ENCODE measurements at places on chromosomes 3 and 15.
A peak's percentile ranks its signal among the peaks of the same experiment; 100 is the strongest.

DNA sequence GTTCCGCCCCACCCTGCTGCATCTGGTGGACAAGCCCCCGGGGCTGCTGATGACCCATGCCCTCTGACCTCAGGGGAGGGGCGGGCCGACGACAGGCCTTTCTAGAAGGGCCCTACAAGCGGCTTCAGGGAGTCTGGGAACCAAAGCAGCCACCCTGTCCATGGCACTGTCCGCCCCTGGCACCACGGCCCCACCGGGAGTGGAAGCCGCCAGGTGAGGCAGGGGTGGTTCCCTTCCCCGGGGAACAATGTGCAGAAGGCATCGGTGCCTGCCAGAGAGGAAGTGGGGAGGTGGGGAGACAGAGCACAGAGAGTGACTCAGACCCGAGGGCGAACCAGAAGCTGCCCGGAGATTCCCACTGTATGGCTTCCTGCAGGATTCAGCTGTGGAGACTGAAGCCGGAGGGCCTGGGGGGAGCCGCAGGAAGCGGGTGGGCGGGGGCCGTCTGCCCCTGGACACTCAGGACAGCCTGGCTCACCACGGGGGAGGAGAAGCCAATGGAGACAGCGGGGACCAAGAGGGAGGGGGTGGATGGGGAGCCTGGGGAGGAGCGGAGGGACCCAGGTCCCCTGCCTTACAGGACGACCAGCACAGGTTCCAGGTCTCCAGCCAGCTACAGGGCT, 134.0 kb downstream of the TPRA1 start:
- DNase-seq: no peak

GRCh38 chr15:57509126-57509525, 82.6 kb upstream of the MYZAP start:
- DNase-seq: no peak

- no peak for DNase-seq
Observed at GRCh38 chr3:37997342-37997741, 6.8 kb downstream of the VILL start.

GRCh38 chr15:60375306-60375705, 22.5 kb downstream of the ANXA2 start:
- no peak for DNase-seq

DNA sequence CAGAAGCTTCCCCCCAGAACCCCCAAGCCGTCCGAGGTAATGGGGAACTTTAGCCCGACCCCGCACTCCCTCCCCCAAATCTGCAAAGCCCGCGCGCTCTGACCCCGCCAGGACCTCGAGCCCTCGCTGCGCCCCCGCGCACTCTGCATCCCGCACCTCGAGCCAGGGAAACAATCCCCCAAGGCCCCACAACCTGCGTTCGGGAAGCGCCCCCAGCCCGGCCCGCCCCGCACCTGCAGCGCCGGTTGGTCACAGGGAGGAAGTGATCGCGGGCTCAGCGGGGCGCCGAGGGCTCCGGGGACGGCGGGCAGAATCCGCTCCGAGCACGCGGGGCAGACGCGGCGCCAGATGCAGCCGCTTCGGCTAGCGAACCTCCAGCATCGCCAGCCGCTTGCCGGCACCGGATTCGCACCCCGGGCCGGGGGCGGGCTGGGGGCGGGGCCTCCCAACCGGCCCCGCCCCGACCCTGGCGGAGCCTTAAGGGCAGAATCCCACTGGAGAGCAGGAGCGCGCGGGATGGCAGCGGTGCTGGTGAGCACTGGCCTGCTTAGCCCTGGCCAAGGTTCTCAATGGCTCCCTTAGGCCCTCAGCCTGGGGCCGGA, at the start of gene CAMKV:
Gene CAMKV (minus strand): TSS at position 382 of the 602 bp plus-strand sequence. CDS start 7,518 bp downstream, outside the sequence.
- no peak for DNase-seq

DNA sequence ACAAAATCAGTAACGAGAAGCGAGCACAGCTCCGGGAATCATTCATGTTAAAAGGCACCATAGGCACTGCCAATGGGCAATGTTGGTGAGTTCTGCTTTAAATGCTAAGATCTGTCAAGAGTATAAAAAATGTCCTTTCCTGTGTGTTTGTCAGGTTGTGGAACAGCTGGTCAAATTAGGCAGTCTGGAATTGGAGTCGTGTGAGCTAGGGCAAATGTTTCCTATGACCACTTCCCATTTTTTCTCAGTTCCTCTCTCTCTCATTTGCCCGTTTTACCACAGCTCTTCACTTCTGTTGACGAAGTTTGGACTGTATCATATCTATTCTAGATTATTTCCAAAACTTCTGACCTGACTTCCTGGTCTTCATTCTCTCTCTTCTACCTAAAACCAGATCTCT, 60.8 kb upstream of the GOLIM4 start:
- DNase-seq: no peak

DNA sequence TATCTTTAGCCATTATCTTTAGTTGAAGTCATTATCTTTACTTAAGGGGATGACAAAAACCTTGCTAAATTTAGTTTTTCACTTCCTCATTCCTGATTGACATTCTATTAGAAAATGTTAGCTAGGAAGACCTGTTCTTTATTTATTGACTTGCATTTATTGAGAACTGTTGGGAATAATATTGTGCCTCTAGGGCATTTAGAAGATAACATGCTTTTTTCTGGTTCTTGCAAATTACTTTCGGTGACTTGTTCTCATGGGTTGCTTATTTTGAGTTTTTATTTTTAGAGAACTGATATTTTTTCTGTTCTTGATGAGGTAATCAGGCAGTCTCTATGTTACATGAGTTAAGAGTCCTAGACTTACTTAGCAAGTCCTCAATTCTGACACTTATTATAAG, 48.3 kb upstream of the CTDSPL start:
- DNase-seq: no peak

- DNase-seq: no peak
Observed at GRCh38 chr15:58873267-58873666, 60.2 kb downstream of the SLTM start.

DNA sequence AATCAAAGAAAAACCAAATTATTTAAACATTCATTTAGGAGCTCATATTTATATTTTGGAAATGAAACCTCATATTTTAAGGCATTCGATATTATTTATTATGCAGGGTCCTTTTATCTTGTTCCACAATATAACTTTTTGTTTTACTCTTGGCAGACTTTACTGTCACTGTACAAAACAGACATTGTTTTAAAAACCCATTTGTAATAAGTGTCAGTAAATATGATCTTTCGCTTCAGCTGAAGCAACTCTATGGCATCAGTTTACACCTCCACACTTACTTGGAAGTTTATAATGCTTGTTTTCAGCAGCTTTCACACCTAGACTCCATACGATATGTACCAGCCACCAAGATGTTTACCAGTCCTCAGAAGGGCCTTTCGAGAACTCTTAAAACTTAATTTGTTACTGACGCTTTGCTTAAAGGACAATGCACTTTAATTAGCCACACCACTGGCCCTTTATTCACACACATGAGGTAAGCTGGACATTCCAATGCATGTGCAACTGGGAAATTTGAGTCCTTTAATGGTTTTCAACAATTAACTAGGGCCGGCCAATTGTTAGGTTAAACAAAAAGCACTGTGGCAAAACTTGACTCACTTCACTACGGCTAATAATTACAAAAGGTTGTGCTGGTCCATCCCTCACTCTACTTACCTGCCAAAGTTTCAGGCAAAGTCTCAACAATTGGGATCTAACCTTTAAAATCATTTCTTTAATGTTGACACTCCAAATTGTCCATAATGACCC, 16.7 kb downstream of the WWTR1 start:
- no peak for DNase-seq

GRCh38 chr3:160370987-160371857, 27.8 kb downstream of the IFT80 start:
- no peak for DNase-seq

DNA sequence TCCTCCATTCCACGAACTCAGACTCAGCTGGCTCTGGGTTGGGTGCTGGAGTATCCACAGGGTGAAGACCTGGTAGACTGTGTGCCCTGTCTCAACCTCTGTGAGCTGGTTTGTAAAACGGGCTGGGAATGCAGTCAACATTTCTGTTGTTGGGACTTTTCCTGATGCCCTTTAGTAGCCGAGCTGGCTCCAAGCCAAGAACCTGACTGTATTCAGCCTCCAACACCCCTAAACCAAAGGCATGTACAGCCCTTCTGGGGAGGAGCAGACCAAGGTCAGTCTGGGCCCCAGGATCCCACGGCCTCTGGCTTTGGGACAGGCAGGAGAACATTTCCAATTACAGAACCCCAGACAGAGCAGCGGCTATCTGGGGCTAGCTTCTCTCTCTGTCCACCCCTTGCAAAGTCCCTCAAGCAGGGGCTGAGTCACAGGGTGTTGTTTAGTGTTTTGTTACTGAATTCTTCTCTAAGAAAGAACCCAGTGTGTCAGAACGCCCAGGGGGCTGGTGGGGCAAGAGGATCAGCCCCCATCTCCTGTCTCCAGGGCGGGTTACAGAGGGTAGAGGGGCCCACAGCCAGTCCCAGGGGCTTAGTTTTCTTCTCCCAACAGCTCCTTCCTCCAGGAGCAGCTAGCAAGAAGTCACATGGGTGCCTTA, 56.8 kb upstream of the SLC6A6 start:
- DNase-seq: no peak

DNA sequence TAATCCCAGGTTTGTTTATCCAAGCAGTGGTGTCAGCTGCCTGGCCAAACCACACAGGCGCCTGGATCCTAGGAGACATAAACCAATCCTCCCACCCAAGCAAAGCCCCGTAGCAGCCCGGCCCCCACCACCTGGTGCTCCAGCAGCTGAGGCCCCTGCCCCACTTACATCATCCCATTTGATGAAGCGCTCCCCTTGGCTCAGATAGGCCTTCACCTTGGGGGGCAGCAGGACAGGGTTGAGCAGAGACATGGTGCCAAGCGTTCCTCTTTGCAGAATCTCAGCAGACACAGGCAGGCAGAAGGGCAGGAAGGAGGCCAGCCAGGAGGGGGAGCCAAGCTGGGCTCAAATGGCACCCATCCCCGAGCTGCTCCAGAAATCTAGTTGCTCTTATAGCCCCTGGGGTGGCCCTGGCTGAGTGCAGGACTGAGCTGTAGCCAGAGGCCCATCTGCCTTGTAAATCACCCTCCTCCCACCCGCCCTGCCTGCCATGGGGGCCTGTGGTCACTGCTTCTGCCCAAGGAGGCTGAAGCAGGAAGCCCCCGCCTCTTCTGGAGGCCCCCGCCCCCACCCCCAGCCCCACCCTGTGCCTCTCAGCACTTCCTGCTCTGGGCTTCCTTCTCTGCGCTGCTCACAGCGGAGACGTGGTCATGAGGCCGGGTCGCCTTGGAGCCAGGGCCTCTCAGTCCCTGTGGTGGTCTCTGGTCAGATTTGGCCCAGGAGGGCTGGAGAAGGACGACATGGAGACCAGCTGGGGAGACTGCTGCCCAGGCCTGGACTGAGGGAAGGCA, at the start of gene PLCB2:
Gene PLCB2 (minus strand): TSS at position 515 of the 791 bp plus-strand sequence. CDS start 263 bp downstream, at position 252.
- peak; percentile 66 for DNase-seq

GRCh38 chr3:101809178-101810021, 30.4 kb downstream of the NXPE3 start:
- peak; percentile 38 for DNase-seq

GRCh38 chr3:179036226-179036625, 35.4 kb downstream of the ZMAT3 start:
- no peak for DNase-seq

GRCh38 chr3:126348308-126348920, 8.8 kb downstream of the KLF15 start:
- DNase-seq: no peak

- DNase-seq: no peak
Observed at GRCh38 chr3:73618461-73618860, 6.3 kb downstream of the PDZRN3 start.

- peak; percentile 83 for DNase-seq
Observed at GRCh38 chr15:38817427-38818156, 253.0 kb upstream of the RASGRP1 start.
